ENCODE measurements at places on chromosomes 4 and X. TPM values are rescaled to one million over a fixed set of nuclear protein-coding genes. Genes with fewer than 3 reads are reported as not detected.

DNA sequence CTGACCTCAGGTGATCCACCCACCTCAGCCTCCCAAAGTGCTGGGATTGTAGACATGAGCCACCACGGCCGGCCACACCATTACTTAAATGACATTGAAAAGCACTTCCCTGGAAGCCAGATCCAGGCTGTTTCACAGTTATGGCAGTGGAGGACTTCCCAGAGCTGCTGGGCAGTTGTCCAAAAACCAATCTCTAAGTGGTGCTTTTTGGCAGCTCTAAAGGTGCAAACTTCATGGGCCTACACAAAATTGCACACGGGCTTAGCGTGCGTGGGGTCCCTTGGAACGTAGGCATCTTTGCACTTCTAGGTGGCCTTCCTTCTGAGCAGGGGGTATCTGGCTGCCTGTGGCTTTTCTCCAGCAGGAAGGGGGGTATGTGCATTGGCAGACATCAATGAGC is 172.3 kb downstream of the SHOX start:
- no peak for DNase-seq

MAPK10 gene
- not detected for polyA plus RNA-seq

HOPX gene
- 183 TPM for polyA plus RNA-seq

SAGE1 gene
- not detected for polyA plus RNA-seq

GRCh38 chrX:19190902-19191301 is 68.6 kb upstream of the ADGRG2 start:
- DNase-seq, result no peak

NDST3 gene
- polyA plus RNA-seq, result not detected

DNA sequence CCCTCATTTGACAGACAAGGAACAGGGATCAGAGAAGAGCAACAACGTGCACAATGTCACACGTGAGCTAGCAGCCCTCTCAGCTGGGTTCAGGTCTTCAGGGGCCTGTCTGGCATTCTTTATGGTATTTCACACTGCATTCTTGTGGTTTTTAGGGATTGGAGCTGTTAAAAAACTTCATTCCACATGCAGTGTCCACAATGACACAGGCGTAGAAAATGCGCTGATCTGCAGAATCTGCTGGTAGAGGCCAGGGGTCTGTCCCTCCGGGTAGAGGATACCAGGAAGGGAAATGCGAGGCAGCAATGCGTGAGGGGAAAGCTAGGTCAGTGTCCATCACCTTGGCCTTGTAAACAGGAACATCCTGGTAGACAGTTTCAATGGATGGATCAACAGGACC is 36.6 kb downstream of the MAP7D3 start:
- no peak for DNase-seq

GRCh38 chr4:152348670-152349069 is 187.2 kb downstream of the FBXW7 start:
- DNase-seq, result peak; percentile 21

DNA sequence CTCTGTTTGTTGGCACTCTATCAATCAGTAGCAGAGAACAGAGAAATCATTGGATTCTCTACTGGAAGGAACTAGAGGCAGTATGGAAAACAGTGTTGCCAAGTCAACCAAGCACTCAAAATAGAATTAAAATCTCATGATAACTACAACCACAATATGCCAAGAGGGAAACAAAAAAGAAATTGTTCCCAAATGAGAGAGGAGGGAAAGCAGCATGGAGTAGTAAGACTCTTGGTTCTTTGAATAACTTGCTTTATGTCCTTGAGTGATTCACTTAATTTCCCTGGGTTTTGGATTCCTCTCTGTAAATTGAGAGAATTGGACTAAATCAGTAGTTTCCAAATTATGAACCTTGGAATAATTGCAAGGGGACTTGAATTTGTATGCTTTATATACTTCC is 285.5 kb upstream of the ANKRD50 start:
- DNase-seq, result no peak

LRAT gene
- polyA plus RNA-seq, result not detected

GRCh38 chr4:85826060-85826678 is 351.2 kb downstream of the ARHGAP24 start:
- no peak for DNase-seq

TLR6 gene
- 0.29 TPM for polyA plus RNA-seq

- DNase-seq, result no peak
Measured at GRCh38 chrX:103107836-103108235, 14.9 kb upstream of the NXF3 start.

DNA sequence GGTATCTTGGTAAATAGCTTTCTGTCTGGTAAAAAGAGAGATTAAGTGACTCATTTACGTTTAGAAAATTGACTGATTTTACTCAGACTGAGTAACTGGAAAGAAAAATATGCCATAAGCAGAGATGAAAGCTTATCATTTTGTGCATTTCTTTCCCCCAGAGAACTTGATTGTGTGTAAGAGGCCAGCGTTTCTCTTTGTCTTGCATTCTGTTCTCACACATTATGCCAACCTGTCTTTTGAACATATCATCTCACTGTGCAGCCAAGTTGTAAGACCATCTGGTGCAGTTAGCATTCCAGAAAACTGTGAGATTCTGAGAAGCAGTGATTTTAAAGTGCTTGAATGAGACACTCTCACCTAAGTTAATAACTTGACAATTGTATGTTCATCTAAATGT is 651.3 kb downstream of the TECRL start:
- no peak for DNase-seq

GPR119 gene
- not detected for polyA plus RNA-seq

All from naive thymus-derived CD8-positive, alpha-beta T cell (primary cell).